B cell (primary cell): ENCODE measurements at places on chromosomes 13 and 19.

- DNase-seq = peak; percentile 70
These were observed 379.4 kb downstream of the KLF12 start for GRCh38 chr13:73754727-73755292.

DNA sequence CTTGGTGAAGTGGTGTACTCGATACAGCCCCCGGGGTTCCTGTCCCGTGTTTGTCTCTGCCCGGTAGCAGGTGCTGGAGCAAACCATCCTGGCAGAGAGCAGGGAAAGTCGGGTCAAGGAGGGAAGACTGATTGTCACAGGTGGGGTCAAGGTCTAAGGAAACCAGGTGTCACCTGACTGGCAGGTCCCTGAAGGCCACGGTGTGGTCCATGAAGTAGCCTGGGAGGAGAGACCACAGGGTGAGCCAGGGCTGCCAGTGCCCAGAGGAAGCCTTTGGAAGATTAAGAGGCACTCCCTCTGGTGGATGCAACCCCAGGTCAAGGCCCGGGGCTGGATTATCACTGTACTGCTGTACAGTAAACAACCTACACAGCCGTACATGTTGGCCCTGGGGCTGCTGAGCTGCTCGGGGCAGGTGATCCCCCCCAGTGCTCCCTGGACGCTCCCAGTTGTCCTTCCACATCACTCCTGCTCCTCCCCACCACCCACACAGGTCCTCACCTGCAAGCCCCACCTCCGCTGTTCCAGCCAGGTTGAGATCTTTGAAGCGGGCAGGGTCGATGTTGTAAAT is 6.0 kb upstream of the CCER2 start:
- DNase-seq = no peak

GRCh38 chr19:32232449-32232848 is 113.0 kb upstream of the ZNF507 start:
- DNase-seq = no peak

DNA sequence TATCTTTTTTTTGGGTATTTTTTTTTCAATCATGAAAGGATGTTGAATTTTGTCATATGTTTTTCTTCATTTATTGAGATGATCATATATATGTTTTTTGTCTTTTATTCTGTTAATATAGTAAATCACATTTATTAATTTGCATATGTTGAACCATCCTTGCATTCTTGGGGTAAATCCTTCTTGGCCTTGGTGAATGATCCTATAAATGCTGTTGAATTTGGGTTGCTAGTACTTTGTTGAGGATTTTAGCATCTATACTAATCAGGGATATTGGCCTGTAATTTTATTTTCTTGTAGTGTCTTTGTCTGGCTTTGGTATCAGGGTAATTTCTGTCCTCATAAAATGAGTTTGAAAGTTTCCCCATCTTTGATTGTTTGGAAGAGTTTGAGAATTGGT is 199.9 kb downstream of the B3GLCT start:
- no peak for DNase-seq

DNA sequence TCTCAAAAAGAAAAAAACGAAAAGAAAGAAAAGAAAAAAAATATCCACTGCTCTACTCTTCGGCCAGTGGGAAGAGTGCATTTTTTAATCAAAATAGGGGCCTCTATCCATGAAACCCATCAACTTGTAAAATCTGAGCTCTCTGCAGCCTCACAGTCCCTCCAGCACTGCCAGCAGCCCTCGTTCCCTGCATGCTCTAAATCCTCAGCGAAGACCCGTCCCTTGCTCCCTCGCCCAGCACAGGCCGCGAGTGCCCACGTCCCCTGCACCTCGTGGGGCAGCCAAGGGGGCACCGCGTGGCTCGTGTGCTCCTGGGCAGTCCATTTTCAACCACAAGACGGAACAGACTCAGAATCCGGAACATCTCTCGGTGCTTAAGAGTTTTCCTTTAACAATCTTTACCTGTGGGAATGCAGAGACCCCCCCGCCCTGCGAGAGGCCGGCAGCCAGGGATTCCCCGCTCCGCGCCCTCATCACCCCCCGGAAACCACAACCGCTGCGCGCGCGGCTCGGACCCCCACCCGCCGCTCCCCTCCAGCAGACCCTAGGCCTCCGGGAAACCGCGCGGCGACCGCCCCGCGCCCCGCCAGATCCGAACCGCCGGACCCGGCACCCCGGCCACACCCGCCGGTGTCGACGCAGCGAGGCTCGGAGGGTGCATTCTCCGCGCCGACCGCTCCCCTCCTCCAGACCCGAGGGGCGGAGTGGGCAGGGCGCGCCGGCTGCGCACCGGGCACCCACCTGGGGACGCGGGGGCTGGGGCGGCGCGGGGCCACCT is 638 bp downstream of the ANKRD27 start:
- no peak for DNase-seq

- DNase-seq = no peak
These were observed 54.7 kb upstream of the ARHGEF7 start for GRCh38 chr13:111060237-111060919.
